ENCODE measurements at places on chromosomes 11 and 22.
A peak's percentile ranks its signal among the peaks of the same experiment; 100 is the strongest.

- DNase-seq, result no peak
Observed at GRCh38 chr11:65592858-65593517, 2.6 kb downstream of the KCNK7 start.

GRCh38 chr11:106959800-106960199 is 58.5 kb downstream of the GUCY1A2 start:
- DNase-seq, result no peak

GRCh38 chr22:28574159-28574788 is 105.4 kb downstream of the TTC28 start:
- no peak for DNase-seq

- no peak for DNase-seq
Observed at GRCh38 chr11:82747471-82747870, 13.8 kb upstream of the FAM181B start.

DNA sequence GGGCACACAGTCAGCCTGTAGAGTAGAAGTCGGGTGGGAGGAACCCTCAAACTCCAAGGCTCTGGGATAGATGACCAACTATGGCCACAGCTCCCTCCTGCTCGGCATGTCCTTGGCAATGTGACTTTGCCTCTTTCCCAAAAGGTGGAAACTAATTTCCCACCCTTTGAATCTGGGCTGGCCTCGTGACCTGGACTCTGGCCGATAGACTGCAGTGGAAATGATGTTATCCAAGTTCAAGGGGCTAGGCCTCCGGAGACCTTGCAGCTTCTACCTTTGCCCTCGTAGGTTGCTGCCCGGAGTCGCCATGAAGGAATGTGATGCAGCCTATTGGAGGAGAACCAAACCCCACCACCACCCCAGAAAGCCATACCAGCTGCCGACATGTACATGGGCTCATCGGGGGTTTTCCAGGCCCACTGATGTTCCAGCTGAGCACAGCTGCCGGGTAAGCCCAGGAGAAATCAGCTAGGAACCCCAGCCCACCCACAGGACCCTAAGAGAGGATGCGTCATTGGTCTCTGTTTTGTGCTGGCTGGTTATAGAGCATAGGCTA is 30.4 kb downstream of the KCNJ4 start:
- no peak for DNase-seq

DNA sequence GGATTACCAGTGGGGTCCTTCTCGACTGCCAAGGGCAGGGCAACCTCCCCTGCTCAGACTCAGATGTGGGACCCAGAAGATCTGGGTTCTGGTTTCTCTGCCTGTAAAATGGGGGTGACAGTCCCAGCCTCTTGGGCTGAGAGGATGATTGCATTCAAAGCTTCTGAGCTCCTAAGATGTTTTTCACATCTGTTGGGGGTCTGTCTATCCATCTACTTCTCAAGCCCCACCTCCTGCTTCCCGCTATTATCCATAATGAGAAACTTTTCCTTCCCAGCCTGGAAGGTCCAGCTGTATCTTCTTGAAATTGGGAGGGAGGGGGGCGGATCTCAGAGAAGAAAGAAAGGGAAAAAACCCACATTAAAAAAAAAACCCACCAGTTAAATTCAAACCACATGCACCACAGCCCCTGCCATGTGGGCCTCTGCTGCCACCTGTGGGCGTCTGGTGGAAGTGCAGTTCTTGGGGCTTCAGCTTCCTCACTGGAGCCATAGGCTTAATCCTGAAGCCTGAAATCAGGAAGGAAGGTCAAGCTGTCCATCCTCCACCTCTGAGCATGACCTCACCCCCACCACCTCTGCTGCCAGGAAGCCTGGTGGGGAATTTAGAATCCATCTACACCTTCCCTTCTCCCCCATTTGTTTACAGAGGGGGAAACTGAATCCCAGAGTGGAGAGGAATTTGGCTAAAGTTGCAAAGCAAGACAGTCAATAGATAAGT is 27.3 kb downstream of the ARHGEF17 start:
- peak; percentile 84 for DNase-seq

- DNase-seq, result no peak
Observed at GRCh38 chr11:118406599-118407166, 5.3 kb downstream of the ATP5MG start.

GRCh38 chr22:35612903-35613302 is 4.2 kb downstream of the MB start:
- DNase-seq, result no peak

DNA sequence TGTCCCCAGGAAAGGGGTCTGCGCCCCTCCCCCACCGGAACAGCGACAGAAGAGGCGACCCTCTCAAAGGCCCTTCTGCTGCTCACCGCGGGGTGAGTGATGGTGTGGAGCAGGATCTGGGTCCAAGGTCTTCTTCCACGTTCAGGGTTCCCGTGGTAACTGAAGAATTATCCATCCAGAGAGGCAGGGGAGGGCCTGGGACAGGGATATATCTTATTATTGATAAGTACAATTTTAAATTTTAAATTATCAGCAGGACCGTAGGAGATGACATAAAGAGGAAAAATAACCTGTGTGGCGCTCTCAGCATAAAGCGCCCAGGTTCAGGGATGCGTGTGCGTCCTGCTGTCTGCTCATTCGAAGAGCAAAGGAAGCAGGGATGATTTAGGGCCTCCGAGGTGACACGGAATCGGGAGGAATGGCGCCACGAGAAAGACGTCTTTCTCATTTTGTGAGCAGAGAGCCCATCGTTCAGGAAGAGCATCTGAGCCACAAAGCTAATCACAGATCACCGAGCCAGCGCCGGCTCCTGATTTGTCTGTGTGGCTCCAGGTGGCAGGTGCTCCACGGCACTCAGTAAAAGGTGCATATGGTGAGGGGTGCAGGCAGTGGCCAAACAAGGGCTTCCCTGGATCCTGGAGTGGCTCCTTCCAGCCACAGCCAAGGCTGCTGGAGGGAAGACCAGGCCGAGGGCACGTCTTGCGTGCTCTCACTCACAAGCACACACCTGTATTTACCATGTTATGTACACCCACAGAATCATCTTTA is 19.3 kb downstream of the KRTAP5-5 start:
- no peak for DNase-seq

DNA sequence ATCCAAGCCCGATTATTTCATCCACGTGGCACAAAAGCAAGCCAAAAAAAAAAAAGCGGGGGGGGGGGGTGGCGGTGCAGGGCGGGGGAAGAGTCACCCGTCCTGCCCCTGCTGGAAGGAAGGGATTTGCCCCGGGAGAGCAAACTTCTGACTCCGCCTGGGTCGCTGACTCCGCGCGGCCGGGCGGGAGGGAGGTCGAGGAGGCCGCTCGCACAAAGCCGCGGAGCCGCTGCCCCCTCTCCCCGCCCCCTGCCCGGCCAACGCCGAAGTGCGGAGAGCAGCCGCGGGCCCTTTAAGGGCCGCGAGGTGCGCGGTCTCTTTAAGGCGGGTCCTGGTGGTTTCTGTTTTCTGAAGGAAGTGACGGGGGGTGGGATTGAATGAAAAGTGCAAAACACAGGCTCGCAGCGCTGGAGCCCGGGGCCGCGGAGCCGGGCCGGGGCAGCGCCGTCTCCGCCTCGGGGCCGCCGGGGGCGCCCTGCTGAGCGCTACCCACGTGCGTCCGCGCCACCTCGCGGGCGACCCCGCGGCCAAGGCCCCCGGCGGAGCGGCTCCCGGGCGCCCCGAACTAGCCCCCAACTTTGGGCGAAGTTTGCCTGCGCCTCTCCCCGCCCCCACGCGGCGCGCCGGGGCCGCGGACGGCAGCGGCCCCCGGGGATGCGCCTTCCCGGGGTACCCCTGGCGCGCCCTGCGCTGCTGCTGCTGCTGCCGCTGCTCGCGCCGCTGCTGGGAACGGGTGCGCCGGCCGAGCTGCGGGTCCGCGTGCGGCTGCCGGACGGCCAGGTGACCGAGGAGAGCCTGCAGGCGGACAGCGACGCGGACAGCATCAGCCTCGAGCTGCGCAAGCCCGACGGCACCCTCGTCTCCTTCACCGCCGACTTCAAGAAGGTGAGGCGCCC is at the start of gene OAF:
TSS of gene OAF (plus strand) at position 407 of the 896 bp plus-strand sequence. CDS start at position 655, 248 bp downstream.
- peak; percentile 88 for DNase-seq

GRCh38 chr11:108875134-108875533 is 210.3 kb downstream of the DDX10 start:
- no peak for DNase-seq

DNA sequence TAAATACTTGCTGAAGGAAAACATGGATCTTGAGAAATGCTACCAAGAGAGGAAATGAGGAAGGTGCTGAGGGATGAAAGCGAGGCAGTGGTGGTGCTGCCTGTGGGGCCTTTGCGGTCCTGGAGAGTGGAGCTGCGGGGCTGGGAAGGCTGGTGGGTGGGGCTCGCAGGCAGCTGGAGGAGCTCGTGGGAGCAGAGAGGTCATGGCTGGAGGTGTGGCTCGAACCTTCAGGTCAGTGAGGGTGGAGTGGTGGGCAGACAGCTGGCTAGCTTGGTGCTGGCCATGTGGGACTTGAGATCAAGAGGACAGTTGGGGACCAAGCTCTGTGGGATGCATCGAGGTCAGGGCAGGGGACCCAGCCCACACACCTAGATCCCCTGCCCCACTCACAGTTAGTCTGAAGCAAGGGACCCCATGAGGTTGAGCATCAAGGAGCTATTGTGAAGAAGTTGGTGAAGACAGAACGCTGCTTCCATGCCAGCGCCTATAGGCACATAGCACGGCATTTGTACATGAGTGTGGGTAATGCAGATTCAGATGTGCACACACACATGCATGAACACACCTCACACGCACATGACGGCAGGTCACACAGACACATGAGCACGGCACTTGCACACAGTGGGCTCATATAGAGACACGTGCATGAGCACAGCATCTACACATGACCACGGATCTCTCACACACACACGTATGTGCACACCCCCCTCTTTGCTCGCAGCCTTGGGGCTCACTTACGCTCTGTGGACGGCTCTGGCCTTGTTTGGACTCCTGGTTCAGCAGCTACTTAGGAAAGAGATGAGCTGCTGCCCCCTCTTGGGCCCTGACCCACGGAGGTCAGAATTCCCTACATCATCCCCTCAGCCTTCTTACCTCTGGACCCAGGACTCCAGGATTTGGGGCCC is 30.4 kb downstream of the SHANK3 start:
- no peak for DNase-seq

GRCh38 chr11:111808063-111808588 is 41.9 kb upstream of the PPP2R1B start:
- DNase-seq, result no peak

DNA sequence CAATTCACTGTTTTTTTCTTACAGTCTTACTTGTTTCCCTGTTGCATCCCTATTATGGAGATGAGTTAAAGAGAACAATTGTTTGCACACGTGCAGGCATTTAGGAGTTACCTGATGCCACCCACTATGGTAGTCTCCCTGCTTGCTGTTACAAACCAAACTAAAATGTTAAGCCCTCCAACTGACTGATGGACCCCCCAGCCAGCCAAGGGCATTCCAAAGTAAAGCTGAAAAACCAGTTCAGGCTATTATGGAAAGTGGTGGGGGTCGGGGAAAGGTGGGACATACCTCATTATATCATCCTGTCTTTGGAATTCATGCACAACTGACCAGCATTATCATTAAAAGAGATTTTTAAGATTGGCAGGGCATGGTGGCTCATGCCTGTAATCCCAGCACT is 47.0 kb upstream of the GNAZ start:
- DNase-seq, result no peak

DNA sequence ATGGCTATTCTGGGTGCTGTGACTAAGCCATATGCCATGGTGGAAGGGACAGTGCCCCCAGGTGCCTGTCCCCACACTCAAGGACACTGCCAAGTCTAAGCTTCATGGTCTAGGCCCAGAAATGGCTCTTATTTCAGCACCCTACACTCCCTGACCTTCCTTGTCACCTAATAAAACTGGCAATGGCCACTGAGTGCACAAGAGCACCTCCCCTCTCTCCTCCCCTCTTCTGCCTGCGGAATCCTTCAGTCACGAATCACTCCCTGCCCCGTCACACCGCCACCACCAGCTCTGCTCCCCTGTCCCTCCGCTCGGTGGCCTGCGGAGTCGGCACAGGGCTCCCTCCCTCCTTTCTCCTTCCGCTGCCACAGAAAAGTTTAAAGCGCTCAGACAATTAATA is 19.0 kb upstream of the LMO1 start:
- DNase-seq, result no peak

GRCh38 chr11:94883878-94884277 is 89.5 kb downstream of the CWC15 start:
- DNase-seq, result no peak

DNA sequence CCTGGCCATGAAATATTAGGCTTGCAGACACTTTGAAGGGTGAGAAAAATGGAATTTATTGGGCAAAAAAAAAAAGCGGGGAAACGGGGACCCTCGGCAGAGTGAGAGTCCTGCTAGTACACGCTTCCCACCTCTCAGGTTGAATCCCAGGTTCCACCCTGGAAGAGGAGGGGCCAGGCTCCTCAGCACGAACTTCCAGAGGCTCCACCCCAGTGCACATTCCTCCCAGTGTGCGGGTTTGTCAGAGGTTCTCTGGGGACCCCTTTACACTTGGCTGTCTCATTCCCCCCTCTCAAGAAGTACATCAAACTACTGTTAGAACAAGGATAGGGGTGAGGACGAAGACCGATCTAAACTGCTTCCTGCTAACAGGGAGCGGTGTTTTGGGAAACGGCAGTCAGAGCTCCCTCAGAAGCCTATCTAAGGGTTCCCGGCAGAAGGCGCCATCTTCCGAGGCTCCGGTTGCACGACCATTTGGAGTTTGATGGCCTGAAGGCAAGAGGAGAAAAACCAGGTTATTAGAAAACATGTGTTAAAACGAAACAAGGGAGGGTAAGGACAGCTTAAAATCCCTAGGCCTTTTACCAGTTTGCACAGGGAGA is 27.5 kb downstream of the FOLR3 start:
- no peak for DNase-seq

GRCh38 chr11:27281276-27281675 is 81.7 kb downstream of the CCDC34 start:
- DNase-seq, result no peak

- no peak for DNase-seq
Observed at GRCh38 chr11:46090375-46090774, 30.9 kb downstream of the PHF21A start.

- no peak for DNase-seq
Observed at GRCh38 chr11:61635787-61636186, 44.4 kb upstream of the DAGLA start.

DNA sequence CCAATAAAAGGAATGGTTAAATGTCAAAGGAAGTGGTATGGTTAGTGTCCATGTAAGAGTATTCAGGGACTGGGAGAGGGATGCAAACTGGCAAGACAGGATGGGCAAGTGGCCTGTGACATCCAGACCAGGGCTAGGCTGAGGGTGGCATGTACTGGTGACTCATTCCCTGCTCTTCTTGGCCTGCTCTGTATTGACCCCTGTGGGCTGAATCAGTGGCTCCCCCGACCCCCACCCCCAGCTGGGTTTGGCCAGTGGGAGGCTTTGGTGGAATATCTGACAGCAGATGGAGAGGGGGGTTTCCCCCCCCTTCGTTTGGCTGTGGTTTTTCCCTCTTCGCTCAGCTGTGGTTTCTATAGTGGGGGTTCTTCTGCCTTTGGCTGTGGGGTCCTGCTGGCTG is 87.7 kb downstream of the CSNK2A3 start:
- DNase-seq, result no peak

DNA sequence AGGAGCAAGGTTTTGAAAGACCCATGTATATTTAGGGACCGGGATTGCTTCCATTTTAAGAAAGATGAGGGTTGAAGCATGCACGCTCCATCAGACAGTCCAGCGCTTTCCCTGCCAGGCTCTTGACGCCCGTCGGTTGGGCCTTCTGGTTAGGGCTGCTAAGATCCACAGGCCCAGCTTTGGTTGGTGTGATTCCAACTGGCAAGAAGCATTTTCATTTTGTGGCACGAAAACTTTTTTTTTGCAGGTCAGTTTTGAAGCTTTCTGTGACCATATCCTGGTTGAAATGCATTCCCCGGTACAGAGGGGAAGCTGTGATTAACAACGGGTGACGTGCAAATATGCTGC is 34.3 kb upstream of the MPPED1 start:
- DNase-seq, result peak; percentile 18

GRCh38 chr11:67639438-67639859 is at the start of gene TBX10:
Gene TBX10 (minus strand): TSS chr11:67639763. CDS start chr11:67639472, 291 bp downstream.
- no peak for DNase-seq

- DNase-seq, result no peak
Observed at GRCh38 chr11:25183411-25183810, 686.6 kb downstream of the LUZP2 start.

Measured in dermis microvascular lymphatic vessel endothelial cell (primary cell).